ENCODE measurements at places on chromosomes 16 and 17.

GRCh38 chr16:80719573-80719972, 84.8 kb downstream of the CDYL2 start:
- DNase-seq: peak; percentile 8

DNA sequence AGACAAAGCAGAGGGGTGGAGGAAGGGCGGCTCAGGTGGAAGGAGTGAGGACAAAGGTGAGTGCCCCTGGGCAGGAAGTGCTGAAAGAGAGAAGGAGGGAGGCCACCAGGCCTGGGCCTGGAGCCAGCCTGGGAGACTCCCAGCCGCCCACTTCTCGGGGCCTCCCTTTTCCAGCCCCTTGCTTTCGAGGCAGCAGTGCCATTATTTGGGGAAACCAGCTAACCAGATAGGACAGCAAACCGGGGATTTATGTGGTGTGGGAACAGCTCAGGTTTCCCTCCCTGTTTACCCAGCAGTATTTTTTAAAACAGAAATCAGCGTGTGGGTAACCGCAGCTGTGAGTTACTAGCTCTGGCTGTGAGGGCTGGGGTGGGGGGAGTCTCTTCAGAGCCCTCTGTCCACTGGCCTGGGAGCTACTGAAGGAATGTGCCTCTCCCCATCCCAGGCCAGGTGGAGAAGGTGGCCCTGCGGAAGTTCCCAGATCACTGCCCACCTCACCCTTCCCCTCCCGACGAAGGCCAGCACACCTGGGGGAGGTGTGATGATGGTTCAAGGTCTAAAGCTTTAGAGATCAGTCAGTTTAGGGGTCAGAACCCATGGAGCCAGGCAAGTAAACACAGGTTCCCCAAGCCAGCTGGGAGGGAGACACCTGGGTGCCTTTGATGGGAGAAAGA, 8.4 kb upstream of the MEOX1 start:
- no peak for DNase-seq

GRCh38 chr16:69467080-69467479, 42.7 kb downstream of the CYB5B start:
- no peak for DNase-seq

DNA sequence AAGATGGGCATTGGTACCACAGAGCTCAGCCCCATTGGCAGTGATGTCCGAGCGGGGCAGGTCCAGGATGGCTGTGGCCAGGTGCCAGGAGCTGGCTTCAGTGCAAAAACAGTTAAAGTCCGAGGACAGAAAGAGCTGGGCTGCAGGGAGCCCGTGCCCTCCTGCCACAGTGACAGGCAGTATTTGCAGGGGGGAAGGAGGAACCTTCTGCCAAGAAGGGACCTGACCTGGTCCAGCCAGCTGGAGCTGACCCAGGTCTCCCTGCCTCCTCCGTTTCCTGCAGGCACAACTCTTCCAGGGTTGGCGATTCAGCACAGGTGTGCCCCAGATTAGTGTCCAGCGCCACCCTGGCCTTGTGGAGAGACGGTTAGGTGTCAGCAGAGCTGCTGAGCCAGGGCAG, 199.0 kb downstream of the ENGASE start:
- no peak for DNase-seq

DNA sequence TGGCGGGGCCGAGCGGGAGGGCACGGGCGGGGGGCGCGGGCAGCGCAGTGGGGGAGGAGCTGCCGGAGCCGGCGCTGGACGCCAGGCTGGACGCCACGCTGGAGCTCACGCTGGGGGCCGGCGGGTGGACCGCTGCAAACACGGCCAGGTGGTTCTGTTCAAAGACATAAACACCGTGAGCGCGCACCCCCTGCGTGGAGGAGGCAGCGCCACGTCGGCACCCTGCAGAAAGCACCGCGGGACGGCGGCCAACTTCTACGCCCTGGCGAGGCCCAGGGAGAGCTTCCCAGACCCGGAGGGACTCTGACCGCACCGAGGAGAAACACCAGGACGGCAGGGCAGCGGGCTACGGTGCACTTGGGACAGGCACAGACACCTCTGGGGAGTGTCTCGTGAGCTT, 29.3 kb downstream of the UNKL start:
- DNase-seq: no peak

DNA sequence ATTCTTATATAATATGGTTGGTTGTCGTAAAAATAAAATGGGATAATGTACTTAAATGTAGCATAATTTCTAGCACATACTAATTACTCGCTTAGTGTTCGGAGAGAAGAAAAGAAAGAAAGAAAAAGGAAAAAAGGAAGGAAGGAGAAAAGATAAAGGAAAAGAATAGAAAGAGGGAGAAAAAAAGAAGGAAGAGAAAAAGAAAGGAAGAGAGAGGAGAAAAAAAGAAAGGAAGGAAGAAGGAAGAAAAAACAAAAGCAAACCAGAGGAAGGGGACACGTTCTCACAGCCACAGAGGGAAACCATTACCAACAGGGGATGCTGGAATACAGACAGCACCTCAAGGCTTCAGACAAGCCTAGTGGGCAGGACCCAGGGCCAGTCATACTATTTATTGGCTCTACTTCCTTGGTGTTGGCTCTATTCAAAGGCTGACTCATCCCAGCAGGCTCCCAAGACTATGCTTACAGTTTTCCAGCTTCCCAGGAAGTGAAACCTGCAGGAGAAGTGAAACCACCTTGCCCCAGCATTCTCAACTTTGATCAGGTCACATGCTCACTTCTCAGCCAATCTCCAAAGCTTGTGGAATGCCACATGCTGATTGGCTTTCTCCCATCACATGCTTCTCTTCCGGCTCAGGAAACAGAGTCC, 273.5 kb upstream of the IRX5 start:
- no peak for DNase-seq

DNA sequence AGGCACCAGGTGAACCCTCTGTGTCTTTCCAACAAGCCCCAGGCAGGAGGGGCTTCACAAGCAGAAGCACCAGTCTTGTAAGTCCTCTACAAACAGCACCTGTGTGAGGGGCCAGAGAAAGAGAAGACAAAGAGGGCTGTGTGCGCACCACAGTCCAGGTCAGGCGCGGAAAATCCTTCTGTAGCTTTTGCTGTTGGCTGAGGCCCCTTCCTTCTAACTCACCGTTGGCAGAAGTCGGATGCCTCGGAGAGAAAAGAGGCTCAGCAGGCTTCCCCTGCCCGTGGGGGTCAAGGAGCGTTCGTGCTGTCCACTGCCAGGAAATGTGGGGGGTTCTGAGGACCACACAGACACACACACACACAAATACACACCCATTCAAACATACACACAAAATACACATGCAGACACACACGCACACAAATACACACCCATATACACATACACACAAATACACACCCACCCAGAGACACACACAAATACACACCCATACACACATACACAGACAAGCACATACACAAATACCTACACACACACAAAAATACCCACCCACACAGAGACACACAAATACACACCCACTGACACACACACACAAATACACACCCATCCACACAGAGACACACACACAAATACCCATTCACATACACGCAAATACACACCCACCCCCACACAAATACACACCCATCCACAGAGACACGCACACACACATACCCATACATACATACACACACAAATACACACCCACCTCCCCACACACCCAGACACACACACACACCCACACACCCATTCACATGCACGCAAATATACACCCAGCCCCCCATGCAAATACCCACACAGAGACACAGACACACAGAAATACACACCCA, 6.8 kb downstream of the ZG16B start:
- DNase-seq: no peak

- DNase-seq: peak; percentile 58
Observed at GRCh38 chr16:88810912-88811768, 588 bp downstream of the APRT start.

GRCh38 chr17:19590451-19590850, 56.8 kb downstream of the SLC47A1 start:
- no peak for DNase-seq

DNA sequence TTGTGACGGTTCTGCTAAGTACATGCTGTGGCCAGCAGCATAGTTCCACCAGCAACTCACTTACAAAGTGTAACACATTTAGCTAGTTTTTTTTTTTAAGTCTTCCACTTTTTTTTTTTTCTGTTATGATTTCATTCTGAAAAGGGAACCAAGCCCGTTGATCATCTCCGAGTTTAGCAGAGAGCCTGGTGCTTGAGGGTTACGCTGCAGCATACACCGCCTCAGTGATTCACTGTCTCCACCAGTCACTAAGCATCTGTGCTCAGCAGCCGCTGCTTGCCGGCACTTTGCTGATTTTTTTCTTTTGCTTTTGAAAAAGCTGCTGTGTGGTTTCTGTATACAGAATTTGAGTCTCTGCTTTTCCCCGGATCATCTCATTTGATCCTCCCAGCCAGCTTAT, 194.5 kb upstream of the CDH13 start:
- peak; percentile 36 for DNase-seq

GRCh38 chr17:39174920-39175694, 9.1 kb upstream of the ARL5C start:
- DNase-seq: peak; percentile 69

DNA sequence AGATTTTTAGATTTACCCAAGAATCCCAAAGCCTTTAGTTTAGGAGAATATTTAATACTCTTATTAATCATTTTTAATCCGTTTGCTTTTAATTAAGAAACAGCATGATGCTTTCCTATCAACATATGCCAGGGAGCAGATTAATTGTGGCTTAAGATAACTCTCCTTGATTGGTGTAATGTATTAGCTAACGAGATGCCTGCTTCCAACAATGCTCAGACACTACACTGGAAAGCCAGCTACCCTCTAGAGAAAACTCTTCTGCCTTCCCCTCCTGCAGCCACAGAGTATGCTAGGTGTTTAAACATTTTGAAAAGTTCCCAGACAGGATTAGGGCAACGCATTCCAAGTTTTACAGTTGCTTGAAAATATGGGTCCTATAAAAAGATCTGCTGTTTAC, 142.2 kb downstream of the AATF start:
- no peak for DNase-seq

- DNase-seq: no peak
Observed at GRCh38 chr16:57091200-57091974, 996 bp upstream of the CPNE2 start.

DNA sequence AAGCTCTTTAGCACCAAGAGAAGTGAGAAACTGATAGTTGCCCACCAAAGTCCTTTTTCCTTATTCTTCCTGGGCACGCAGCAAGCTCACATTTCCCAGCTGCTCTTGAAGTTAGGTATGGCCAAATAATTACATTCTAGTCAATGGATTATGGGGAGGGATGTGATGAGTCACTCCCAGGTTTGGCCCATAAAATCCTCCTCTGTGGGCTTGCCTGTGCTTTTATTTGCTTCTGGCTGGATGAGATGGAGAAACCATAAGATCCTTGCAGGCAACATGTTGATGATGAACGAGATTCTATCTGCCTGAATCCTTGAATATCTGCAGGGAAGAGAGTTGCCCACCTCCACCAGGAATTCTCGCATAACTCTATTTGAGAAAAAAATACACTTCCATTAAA, 568.3 kb upstream of the SALL1 start:
- DNase-seq: no peak

GRCh38 chr17:61806081-61806828, 57.1 kb downstream of the BRIP1 start:
- no peak for DNase-seq

DNA sequence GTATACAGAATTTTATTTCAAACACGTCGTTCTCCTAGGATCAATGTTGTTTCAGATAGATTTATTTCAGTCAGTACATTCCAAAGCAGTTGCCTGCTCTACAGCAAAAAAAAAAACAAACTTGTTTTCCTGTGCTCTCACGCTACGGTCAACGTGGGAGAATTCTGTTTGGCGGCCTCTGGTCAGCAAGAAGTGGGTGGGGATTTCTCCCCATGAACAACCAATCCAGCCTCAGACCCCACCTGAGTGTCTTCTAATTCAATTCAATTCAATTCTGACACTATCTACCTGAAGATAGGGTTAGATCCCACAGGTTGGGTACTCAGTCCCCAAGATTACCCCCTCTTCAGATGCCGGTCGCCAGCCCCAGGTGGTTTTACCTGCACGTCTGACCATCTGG, 22.1 kb downstream of the C17orf58 start:
- DNase-seq: no peak

DNA sequence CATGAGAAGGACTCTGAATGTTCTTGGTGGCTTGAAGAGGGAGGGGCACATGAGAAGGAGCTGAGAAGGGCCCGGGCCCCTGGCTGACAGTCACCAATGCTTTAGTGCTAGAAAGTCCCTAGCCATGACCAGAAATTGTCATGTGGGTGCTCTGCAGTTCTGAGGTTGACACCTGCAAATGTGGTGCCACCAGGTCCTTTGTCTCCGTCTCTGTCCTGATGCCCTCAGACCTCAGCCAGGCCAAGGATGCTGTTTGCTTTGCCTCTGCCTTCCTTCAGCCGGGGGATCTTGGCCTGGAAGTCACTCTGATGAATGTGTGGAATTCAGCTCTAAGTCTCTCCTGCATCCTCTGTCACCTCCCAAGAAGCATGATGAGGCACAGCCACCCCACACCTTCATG, 63.6 kb downstream of the TNFRSF13B start:
- DNase-seq: no peak

- no peak for DNase-seq
Observed at GRCh38 chr17:32349503-32349853, 479 bp upstream of the ZNF207 start.

DNA sequence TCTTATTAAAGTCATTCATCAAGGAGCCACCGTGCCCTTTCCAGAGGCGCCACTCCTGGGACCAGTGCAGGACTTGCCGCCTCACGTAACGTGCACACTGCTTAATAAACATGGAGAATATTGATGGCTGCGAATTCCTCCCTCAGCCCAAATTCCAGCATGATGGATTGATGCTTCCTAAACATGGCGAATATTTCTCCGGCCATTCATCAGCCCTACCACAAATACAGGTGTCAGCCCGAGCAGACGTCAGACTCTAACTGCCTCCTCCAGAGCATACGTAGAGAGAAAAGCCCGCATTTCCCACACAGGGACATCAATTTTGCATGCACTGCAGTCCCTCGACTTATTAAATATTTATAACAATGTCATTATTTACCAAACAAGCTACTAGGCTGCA, 97.0 kb downstream of the USP31 start:
- DNase-seq: no peak

GRCh38 chr17:74999523-74999922, 12.1 kb downstream of the CDR2L start:
- no peak for DNase-seq

- DNase-seq: no peak
Observed at GRCh38 chr16:57714047-57714446, 19.4 kb downstream of the DRC7 start.

GRCh38 chr16:2194166-2194834, 2.1 kb downstream of the CASKIN1 start:
- no peak for DNase-seq

GRCh38 chr16:30745082-30745481, 3.1 kb upstream of the PHKG2 start:
- DNase-seq: no peak
